Hematopoietic multipotent progenitor cell (in vitro differentiated cells): ENCODE measurements at places on chromosomes 4 and X. TPM values are rescaled to one million over a fixed set of nuclear protein-coding genes. Genes with fewer than 3 reads are reported as not detected.

GRCh38 chr4:153451911-153452657 is 14.1 kb upstream of the TMEM131L start:
- no peak for DNase-seq

DNA sequence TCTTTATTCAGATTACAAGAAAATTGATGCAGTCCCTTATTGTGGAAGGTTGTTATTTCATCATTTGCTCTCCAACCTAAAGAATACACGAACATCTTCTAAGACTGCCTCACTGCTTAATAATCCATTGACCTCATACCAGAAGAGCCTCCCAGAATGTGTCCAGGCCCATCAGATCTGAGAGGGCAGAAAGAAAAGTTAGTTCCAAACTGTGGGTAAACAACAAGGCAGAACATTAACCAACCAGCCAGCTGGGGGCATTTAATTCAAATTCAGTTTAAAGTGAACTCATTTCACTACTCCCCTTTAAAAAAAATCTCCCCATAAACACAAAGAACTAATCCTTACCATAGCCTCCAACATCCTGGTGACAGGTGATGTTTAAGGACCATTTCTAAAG is 13.8 kb downstream of the GPC4 start:
- no peak for DNase-seq

DNA sequence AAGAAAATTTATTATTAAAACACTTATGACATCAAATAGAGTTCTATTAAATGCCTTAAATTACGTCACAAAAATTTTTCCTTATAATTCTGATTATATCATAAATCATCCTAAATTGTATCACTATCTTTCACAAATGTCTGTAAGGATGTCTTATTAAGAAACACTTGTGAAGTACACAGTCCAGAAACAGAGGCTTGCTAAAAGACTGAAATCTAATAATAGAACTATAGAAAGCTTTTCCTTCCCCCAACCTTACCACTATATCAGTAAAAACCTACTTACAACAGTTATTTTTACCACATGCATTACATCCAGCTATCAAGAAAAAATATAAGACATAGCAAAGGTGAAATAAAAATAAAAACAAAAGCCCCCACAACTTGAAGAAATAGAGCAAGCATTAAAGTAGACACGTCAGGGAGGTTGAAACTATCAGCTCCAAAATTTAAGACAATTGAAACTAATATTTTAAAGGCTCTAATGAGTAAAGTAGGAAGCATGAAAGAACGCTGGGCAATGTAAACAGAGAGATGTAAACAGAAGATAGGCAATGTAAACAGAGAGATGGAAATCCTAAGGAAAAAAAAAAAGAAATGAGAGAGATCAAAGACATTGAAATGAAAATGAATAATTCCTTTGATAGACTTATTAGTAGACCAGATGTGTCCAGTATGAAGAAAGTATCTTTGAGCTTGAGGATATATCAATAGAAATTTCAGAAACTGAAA is 94.9 kb upstream of the TECRL start:
- DNase-seq = no peak

DNA sequence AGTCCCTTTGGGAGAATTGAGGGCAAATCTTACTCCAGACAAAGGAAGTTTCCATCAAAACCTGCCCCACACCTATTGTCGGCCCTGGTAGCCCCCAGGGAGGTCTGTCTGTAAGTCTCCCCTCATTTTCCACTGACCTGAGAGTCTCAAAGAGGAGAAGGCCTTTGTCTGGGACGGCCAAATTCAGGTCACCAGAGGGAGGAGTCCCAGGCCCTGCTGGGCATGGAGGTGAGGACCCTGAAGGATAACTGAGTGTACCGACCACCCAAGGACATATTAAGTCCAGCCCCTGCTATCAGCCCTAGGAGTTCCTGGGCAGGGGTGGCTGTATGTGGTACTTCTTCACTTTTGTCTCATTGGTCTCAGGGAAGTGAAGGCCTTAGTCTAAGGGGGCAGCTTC is 229.9 kb downstream of the FGF13 start:
- no peak for DNase-seq

- DNase-seq = no peak
Measured at GRCh38 chr4:153209410-153209809, 5.2 kb downstream of the TRIM2 start.

- DNase-seq = no peak
Measured at GRCh38 chr4:89939994-89940393, 45.3 kb downstream of the MMRN1 start.

- no peak for DNase-seq
Measured at GRCh38 chrX:15546745-15547144, 46.1 kb downstream of the BMX start.

- no peak for DNase-seq
Measured at GRCh38 chrX:11187001-11187400, 75.9 kb downstream of the HCCS start.

- no peak for DNase-seq
Measured at GRCh38 chrX:57918750-57919436, 8.6 kb upstream of the ZXDA start.

DNA sequence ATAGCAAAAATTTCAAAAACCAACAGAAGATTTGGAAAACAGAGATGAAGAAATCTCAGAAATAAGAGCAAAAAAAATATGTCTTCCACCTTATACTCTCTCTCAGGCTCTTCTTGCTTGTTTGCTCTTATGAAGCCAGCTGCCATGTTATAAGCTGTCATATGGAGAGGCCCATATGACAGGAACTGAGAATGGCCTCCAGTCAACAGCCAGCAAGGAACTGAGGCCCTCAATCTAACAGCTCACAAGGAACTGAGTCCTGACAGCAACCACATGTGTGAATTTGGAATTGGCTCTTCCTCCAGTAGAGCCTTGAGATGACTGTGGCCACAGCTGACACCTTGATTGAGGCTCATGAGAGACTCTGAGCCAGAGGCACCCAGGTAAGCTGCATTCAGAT is 51.3 kb upstream of the MAOA start:
- DNase-seq = no peak

DNA sequence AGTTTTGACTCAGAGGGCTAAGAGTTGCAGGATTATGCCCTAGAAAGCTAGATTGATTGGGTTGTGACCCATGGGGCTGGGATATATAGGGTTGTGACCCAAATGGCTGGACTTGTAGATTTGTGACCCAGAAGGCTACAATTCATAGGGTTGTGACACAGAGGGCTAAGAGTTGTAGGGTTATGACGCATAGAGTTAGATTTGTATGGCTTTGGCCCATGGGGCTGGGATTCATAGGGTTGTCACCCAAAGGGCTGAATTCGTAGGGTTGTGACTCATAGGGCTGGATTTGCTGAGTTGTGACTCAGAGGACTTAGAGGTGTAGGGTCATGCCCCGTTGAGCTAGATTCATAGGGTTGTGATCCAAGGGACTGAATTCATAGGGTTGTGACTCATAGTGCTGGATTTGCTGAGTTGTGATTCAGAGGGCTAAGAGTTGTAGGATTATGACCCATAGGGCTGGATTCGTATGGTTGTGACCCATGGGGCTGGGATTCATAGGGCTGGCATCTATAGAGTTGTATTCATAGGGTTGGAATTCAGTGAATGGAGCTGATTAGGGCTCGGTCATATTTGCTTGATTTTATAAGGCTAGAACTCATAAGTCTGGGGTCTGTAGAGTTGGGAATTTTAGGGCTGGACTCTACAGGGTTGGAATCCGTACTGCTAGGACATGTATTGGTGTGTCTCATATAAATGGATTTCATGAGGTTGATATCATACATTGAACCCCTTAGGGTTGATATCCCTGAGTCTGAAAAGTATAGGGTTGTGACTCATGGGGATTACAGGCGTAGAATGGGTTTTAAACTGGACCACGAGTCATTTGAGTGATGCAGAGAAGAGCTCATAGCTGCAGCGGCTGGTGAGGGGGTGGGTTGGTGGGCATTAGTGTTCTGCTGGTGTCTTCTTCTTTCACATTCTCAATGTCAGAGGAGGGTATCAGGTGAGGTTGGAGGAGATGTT is 125.7 kb downstream of the CRLF2 start:
- no peak for DNase-seq

GRCh38 chrX:130877892-130878341 is 25.1 kb downstream of the ENOX2 start:
- DNase-seq = no peak

- DNase-seq = no peak
Measured at GRCh38 chrX:96591421-96591820, 93.2 kb upstream of the DIAPH2 start.

DNA sequence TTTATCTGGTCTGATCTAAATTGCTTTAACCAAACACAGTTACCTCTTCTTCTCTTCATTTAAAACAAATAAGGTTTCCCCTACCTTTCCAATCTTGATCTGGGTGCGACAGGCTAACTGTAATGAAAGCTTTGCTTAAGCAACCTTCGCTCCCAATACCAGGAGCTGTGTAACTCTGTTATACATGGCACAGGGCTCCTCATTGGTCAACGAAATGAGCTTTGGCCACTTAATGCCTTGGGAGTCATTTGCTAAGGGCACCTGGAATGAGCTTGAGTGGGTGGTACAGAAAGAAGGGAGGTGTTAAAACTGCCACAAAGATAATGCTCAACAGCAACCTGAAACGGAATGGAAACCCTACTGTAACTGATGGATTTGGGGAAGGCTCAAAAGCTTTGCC is 140.5 kb downstream of the CHRNA9 start:
- no peak for DNase-seq

- DNase-seq = peak; percentile 88
Measured at GRCh38 chr4:40576651-40577480, 52.8 kb downstream of the RBM47 start.

GRCh38 chr4:106522839-106523238 is 154.3 kb upstream of the GIMD1 start:
- no peak for DNase-seq

DNA sequence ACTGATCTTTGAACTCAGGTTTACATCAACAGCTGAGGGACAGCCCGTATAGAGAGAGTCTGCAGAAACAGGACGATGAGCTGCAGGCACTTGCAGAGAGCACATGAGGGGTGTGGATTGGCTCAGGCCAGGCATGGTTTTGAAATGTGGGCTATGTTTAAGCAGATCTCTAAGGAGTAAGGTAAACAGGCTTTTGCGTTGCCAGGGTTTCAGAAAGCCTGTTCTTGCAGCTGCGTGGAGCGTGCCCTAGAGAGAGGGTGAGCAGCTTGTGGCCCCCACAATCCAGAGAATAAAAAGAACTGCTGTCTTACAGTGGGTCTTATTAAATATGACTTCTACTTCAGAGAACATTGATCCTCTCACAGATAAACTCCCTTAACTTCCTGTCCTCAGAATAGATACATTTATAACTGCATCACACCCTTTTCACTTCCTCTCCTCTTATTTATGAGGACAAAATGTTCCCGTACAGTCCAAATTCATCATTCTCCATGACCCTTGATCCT is 64.1 kb downstream of the TMA16 start:
- DNase-seq = peak; percentile 80

GRCh38 chr4:122652379-122652778 is 31.5 kb upstream of the IL21 start:
- DNase-seq = peak; percentile 47

GRCh38 chrX:37976153-37976552 is 30.2 kb upstream of the SYTL5 start:
- DNase-seq = no peak

MAOA gene
- total RNA-seq = 0.54 TPM

EXOC1L gene
- total RNA-seq = not detected

IL3RA gene
- 23.4 TPM for total RNA-seq

APEX2 gene
- total RNA-seq = 10.0 TPM

FGFRL1 gene
- 43.1 TPM for total RNA-seq

ARR3 gene
- total RNA-seq = not detected

JAKMIP1 gene
- not detected for total RNA-seq

KLHL4 gene
- under 0.01 TPM for total RNA-seq
